ENCODE measurements at places on chromosomes 2 and 18. TPM values are rescaled to one million over a fixed set of nuclear protein-coding genes. Genes with fewer than 3 reads are reported as not detected.

The SERPINB13 gene
- total RNA-seq: not detected

The ZNF521 gene
- total RNA-seq: 16.6 TPM

The PNO1 gene
- total RNA-seq: 13.9 TPM

The TPO gene
- 0.21 TPM for total RNA-seq

The ASB18 gene
- not detected for total RNA-seq

The RIT2 gene
- total RNA-seq: not detected

The PXDN gene
- 44.8 TPM for total RNA-seq

The COL4A4 gene
- total RNA-seq: 14.1 TPM

The MARCHF4 gene
- 0.15 TPM for total RNA-seq

Data from left lung (tissue), 14 donors.